Ureter (tissue), 1 donor: ENCODE measurements at places on chromosomes 6 and 20. TPM values are rescaled to one million over a fixed set of nuclear protein-coding genes. Genes with fewer than 3 reads are reported as not detected.

The TRIM40 gene
- not detected for total RNA-seq

The TFAP2C gene
- total RNA-seq, result 12.5 TPM

The TCF19 gene
- total RNA-seq, result 5.9 TPM

The CCN5 gene
- total RNA-seq, result 1.1 TPM

The F13A1 gene
- total RNA-seq, result 61.0 TPM

The LY6G6F gene
- not detected for total RNA-seq

The SRSF12 gene
- 0.57 TPM for total RNA-seq

The PDE7B gene
- total RNA-seq, result 18.4 TPM
